ENCODE measurements at places on chromosomes 1 and 21.

- DNase-seq = no peak
Measured at GRCh38 chr21:44891631-44892031, 18.1 kb upstream of the PTTG1IP start.

DNA sequence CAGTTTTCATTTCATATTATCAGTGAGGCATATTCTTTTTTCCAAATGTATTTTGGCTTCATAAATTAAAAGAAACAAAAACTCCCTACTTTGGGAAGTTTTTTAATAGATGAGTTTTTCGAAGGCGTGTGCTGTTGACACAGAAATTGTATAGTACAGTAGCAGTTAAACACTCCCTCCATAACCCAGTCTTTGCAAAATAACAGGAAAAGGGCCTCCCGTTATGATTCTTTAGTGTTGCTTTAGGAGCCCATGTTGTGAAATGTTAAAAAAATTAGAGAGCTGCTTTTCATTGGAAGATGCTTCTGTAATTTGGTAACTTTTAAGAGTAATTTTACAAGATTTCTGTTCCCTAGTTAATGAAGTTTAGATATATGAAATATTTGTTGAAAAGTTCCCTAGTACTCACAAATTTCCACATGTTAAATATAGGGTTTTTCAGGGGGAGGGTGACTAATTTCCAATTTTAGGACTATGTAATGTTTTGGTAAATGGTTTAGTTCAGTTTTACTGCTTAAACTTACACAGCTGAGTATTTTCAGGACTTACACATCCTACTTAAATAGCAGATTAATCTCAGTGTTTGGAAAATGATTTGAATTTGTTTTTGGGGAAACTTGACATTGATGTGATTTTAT, 2.0 kb downstream of the CAMSAP2 start:
- no peak for DNase-seq

DNA sequence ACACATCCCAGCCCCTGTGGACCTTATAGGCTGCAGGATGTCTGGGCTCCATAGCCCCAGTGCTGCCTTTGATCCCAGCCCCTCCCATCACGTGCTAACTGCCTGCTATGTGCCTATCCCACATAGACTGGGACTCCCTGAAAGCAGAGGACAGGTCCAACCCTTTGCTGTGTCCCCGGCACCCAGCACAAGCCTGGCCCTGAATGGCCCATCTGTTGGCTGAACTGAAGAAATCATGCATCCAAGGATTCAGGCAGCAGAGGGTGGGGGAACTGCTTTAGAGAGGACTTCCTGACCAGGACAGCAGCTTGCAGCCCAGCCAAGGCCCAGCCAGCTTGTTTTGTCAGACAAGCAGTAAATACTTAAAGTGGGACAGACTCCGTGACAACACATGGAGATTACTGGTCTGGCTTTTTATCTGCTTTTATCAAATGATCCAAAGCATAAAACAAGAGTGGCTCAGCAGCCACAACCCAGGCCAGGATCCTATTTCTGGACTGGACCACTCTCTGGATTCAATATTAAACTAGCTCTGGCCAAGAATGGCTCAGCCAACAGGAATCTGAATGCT, 69.3 kb downstream of the GLIS1 start:
- no peak for DNase-seq

GRCh38 chr1:247656221-247656875, 23.2 kb downstream of the OR13G1 start:
- no peak for DNase-seq

DNA sequence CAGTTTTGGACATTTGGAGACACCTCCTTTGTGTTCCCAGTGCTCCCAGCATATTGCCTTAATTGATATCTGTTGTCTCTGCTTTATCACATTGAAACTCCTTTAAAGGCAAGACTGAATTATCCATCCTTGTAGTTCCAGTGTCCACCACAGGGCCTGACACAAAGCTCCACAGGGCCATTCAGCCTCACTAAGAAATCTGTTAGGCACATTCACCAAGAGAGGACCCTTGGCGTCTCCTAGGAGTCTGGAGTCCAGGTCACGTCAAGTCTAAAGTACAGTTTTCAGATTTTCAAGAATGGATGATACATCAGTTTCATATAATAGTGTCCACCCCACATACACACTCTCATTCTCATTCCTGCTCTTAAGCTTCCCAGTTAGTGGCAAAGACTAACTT, 4.8 kb downstream of the ACP6 start:
- no peak for DNase-seq

DNA sequence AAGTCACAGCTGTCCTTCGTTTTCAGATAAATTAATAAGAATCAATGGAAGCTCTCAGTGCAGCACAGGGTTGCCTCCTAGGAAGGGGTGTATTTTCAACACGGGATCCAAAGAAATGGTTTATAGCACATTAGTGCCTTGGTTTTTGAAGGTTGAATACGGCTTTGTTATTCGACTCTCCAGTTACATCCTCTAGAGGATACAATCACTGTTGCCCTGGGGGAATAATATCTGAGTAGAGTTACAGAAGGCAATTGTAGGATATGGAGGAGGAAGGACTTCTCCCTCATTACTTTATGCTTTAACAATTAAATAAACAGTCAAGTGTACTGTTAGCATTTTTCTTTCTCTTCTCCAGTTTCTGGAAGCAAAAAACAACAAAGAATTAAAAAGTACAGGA, 14.3 kb upstream of the ZNF326 start:
- no peak for DNase-seq

DNA sequence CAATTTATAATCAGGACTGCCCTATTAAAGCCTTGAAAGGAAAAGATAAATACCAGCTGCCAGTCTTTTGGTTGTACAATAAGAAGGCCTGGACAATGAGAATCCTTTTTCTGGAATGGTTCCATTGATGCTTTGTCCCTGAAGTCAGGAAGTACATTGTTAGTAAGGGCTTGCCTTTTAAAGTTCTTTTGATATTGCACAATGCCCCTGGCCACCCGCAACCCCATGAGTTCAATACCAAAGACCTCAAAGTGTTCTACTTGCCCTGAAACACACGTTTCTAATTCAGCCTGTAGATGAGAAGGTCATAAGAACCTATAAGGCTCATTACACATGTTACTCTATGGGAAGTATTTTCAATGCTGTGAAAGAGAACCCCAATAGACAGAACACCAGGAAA, 112.1 kb downstream of the OLFM3 start:
- DNase-seq = no peak

DNA sequence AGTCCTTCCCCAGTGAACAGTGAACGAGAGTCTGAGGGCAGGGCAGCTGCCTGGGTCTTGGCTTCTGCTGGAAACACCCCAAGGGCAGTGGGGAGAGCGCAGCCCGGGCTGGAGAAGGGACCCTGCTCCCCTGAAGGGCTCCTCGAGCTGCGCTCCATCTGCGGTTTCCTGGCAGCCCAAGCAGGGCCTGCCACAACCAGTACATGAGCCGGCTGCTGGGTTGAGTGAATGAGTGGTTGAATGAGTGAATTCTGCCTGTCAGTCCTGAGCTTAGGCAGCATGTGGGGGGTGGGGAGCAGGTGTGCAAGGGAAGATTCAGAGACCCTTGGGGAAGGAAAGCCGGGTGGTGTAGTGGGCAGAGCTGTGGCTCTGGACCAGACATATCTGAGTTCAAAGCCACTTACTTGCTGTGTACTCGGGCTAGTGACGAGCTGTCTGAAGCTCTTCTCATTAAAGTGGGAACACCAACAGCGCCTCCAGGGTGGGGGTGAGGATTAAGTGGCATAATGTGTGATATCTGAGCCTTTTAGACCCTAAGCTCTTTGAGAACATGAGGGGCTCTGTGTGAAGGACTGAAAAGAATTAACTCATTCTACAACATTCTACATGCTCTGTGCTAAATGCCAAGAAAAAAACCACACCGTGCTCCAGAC, 3.7 kb downstream of the OPRD1 start:
- DNase-seq = no peak

DNA sequence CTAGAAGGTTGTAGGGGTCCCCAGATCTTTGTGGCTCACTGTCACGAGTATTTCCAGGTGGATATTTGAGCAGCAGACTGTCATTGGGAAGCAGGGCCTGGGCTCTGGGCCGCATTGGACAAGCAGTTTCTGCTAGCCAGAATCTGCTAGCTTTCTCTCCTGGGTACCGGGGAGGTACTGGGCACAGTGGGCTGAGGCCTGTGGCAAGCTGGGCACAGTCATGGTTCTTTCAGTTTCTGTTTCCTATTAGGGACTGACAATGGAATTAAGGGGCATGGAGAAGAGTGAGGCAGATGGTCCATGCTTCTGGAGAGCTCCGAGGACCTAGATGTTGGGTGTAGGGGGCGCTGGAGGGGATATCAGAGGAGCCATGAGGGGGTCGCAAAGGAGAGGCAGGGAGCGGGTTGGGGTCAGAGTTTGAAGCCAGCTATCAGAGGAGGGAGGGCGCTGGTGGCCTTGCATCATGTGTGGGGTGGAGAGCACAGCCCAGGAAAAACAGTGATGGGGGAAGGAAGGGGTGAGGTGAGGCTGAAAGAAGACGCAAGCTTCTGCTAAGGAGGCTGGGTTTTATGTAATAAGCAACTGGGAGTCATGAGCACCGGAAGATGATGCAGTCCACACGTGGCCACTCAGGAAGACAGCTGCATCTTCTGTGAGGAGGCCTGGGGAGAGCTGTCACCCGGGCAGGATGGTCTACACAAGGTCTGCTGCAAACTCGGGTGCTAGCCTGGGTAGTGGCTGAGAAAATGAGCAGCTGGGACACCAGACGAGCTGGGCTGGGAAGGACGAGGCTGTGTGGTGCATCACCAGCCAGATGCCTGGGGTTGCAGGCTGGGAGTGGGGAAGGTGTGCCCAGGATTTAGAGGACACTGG, 72.7 kb downstream of the IER5 start:
- no peak for DNase-seq
